ENCODE measurements at places on chromosomes 11 and 22.

DNA sequence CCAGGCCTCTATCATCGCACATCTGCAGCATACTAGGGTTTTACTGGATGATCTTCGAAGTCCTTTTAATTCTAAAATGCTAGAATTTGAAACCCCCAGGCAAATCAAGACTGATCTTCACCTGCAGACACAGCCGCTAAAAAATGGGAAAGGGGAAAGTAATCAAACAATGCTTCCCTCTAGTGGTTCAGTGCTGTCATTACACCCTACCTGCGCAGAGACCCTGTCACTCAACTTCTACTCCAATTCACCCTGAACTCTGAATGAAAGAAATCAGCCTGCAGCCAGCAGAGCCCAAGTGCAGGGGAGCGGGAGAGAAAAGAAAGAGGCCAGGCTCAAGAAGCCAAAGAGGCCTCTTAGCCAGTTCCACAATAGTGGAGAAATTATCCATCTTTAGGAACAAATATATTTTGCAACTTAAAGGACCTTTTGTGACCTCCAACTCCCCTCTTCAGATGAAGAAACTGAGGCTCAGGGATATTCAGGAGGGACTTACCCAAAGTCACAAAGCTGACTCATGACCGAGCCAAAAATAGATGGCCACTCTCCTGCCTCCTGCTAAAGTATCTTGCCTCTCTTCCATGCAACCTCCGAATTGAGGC is 33.0 kb downstream of the SERGEF start:
- DNase-seq: no peak

GRCh38 chr11:43923406-43924111 is 18.9 kb upstream of the C11orf96 start:
- DNase-seq: no peak

DNA sequence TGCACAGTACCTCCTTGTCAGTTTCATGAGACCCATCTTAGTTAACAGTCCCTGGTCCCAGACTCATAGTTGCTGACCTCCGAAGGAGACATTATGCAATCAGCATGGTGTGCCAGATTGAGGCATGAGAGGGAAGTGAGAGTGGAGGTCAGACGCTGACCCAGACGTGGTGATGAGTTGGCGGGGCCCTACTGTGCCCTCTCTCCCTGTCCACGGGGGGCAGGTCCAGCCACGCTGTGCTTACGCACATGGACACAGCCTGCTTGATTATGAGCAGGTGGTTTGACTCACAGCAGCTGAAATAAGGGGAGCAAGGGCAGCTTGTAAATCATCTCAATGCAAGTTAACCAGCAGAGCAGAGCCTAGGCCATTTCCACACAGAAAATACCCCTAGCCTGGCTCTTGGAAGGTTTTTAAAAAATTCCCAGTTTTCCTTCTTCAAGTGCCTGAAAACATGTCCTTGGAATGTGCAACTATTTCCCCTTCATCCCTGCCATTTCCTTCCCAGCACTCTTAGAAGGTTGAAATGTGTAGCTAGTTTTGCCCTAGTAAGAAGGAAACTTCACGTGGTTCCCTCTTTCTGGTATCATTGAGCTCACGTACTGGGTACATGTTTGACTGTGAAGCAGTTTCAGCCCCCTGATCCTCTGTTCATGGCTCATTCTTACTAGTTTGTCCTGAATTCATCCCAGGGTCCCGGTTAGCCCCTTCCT is 122.6 kb upstream of the SORL1-AS1 start:
- DNase-seq: no peak

DNA sequence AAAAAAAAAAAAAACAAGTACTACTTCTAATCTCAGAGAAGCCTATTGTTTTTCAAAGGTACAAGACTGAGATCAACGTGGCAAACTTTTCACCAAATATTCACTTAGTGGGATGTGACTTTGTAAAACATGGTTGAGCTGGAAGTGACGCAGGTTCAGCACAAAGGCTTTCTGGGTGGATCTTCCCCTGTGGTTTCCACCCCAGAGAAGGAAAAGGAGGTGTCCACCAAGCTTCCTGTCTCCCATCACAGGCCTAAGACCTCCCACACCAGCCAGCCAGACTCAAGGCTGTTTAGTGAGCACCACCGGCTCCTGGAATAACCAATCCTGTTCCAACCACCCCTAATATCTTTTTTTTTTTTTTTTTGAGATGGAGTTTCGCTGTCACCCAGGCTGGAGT is 5.7 kb downstream of the TMEM184B start:
- DNase-seq: no peak

DNA sequence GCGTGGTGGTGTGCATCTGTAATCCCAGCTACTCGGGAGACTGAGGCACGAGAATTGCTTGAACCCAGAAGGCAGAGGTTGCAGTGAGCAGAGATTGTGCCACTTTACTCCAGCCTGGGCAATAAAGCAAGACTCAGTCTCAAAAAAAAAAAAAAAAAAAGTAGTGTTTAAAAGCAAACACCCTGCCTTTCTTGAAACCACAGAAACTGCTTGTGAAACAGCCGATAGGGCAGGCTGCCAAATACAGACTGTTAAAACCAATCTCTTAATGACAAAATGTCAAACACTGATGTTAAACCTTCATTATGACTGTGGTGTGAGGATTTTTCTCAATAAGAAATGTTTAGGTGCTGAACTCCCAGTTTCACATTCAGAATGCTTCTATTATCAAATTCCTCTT is 27.3 kb downstream of the MARK2 start:
- DNase-seq: peak; percentile 38

GRCh38 chr22:44360668-44361381 is 48.1 kb upstream of the SHISAL1 start:
- DNase-seq: no peak

- DNase-seq: no peak
Measured at GRCh38 chr11:105274631-105275030, 135.1 kb upstream of the CARD18 start.

- DNase-seq: no peak
Measured at GRCh38 chr11:76210931-76211851, 4.9 kb upstream of the WNT11 start.
